Umbilical cord (tissue), 2 donors: ENCODE measurements at places on chromosomes 7 and 10. TPM values are rescaled to one million over a fixed set of nuclear protein-coding genes. Genes with fewer than 3 reads are reported as not detected.

Gene ECHDC3
- 0.48 TPM for total RNA-seq

Gene WASHC2C
- 15.4 TPM for total RNA-seq

Gene UCMA
- total RNA-seq, result 3.9 TPM

Gene EBLN1
- total RNA-seq, result 3.6 TPM

Gene PRF1
- total RNA-seq, result 7.5 TPM

Gene TMEM184A
- 3.4 TPM for total RNA-seq

Gene MNX1
- 3.4 TPM for total RNA-seq

Gene MCM10
- 1.2 TPM for total RNA-seq
